NCI-H2227 treated with DMSO at 0.1 percent for 48 hours (cell line): ENCODE measurements at places on chromosomes 1 and 21.

DNA sequence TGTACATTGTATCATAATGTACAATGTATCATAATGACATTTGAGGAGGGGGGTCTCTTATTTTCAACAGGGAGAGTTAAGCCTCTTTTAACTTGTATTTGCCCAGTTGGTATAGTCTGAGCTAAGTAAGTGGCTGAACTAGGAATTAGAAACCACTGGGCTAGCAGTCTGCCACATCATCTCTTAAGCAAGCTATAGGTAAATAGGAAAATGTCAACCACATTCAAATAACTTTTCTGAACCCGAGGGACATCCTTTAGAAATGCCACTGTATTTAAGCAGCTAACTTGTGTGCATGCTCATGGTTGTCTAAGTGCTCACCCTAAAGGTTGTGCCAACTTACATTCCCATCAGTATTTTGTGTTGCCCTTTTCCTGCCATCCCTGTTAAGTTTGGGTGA, 35.5 kb upstream of the ASB17 start:
- DNase-seq = no peak

GRCh38 chr1:43366179-43366578, 1.6 kb downstream of the ELOVL1 start:
- DNase-seq = no peak

GRCh38 chr1:174036204-174036603, 14.0 kb upstream of the RC3H1 start:
- DNase-seq = no peak

DNA sequence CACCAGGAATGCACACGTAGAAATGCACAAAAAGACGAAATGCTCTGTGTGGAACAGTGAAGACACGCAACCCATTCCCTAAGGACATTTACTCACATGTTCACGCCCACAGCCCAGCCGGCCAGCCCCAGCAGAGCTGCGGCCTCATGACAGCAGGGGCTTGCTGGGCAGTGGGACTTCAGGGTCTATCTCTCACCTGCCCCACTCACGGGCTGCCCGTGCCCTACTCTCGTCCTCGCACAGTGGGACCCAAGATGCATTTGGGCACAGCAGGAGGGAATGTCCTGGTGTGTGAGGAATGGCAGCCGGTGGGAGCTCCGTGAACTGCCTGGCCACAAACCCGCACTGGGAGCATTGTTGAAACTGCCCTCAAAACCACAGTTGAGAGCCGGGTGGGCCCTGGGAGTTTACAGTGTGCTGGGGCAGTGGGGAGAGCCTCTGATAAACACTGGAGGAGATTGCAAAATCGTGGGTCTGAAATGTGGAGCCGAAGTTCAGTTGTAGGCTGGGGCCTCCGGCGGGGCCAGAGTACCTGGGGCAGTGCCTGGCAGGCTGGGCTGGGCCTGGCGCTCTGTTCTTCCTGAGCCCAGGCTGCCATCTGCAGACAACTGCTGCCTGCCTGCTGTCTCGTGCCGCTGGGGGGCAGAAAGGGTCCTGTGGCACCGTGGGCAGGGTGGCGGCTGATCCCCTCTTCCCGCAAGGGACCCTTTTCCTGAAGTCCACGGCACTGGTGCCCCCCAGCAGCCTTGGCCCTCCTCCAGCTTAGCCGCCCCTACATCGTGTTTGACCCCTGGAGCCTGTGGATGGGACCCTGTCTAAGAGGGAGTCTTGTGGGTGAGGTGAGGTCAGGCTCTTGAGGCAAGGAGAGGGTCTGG, 20.7 kb upstream of the POFUT2 start:
- DNase-seq = no peak

DNA sequence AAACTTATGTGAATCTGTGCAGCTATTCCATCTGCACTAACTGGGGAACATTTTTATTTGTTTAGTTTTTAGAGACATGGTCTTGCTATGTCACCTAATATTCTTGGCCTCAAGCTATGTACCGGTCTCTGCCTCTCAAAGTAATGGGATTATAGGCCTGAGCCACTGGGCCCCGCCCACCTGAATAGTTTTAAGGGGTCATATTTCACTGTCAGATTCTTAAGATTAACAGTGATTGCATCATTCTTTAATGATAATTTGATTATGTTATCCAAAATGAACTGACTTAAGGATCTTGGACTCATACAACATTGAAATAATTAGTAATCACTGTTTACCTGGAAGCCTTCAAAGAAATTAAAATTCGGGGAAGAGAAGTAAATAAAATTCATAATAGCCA, 12.6 kb upstream of the KLF18 start:
- no peak for DNase-seq

DNA sequence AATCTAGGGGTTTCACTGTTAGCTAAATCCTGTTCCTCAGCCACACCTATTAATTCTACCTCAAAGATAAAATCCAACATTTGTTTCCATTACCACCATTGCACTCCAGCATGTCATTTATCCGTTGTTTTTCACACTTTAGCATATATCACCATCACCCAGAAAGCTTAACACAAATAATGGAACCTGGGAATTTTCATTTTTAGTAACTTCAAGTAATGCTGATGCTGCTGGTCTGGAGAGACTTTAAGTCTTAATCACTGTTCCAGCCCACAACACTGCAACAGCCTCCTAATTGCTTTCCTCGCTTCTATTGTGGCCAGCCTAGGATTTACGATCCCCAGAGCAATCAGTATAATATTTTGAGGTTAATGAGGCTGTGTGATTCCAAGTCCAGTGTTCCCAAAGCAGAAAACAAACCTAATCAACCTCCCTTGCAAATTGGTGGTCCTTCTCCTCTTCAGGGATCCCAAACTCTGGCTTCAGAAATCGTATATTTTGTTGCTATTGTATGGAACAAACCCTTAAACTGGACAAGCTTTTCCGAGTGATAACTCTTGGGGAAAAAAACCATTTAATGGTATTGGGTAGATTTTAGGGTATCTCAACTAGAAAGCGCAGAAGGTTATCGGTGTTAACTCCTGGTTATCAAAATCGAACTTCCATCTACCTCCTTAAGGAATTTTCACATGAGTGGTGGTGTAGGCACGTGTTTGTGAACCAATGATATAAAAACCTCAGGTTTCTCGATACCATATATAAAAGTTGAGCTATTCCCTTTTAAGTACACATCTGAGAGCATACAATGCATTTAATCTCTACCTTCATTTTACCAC, 50.0 kb upstream of the BOLA1 start:
- DNase-seq = no peak

GRCh38 chr1:64514197-64514765, 44.4 kb downstream of the CACHD1 start:
- no peak for DNase-seq

- DNase-seq = no peak
Measured at GRCh38 chr1:206856674-206857464, 8.6 kb upstream of the IL20 start.

DNA sequence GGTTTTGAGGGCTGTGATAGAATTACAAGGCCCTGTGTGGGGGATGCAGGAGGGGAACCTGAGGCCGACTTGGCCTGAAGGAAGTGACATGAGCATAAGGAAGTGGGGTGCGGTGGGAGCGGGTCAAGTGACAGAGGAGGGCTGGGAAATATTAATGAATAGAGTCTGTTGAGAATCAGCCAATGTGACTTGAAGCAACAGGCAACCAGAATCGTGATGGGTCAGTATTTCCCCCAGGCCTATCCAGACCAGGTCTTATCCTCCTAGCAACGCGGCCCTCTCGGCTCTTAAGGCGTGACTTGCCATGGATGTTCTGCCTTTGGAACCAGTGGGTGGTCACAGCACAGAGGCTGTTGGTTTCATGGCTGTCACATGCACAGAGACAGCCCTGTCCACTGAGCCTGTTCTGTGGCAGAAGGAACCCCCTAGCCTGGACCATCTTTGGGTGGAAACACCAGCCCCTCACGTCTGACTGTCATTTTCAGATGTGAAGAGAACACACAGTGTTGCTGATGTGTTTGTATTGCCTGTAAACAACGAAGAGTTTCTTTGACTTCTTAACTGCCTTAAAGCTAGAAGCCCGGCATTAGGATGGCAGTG, 468.8 kb downstream of the CAMTA1 start:
- DNase-seq = no peak

DNA sequence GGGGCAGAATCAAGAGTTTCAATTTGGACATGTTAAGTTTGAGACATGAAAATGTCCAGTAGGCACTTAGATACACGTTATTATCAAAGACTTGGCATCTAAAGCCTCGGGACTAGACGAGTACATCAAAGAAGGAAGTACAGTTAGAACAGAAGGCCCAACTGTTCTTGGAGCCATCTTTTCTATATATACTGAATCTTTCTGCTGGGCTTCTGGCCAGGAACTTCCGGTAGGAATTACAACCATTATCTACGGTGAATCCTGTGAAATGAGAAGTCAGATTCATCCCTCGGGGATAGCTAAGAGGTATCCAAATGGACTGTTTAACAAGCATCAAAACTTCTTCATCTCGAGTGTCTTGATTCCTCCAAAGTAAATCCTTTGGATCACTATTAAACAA, 34.4 kb upstream of the NRDC start:
- no peak for DNase-seq

DNA sequence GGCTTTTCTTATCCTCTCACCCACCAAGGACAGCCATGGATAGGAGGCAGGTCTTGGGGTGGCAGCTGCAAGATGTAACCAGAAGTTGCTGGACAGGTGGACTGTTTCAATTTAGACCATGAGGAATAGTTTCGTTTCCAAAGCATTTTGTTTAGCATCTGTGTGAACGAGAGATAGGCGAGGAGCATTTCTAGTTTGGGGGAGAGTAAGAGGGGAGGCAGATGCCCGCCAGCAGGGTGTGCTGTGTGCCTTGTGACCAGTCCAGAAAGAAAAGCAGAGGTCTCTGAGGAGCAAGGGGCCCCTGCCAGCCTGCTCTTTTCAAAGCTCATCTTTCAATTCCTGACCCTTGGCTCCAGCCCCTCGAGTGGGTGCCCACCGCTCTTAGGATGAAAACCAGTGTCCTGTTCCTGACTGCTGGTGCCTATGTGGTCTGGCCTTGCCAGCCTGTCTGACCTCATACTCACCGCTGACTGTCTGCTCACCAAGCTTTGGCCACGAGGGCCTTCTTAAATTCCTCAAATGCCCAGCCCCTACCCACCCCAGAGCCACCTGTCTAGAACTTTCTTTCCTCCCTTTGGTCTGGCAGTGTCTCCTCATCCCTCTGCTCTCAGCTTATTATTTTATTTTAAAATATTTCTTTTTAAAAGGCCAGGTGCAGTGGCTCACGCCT, 8.5 kb downstream of the SERINC2 start:
- DNase-seq = peak; percentile 16
